ENCODE measurements at places on chromosomes 4 and X.
A peak's percentile ranks its signal among the peaks of the same experiment; 100 is the strongest.

GRCh38 chr4:3291969-3292570 lies 751 bp upstream of the RGS12 start:
- peak; percentile 83 for DNase-seq

GRCh38 chr4:66855956-66856355 lies 689.3 kb downstream of the CENPC start:
- DNase-seq = no peak

DNA sequence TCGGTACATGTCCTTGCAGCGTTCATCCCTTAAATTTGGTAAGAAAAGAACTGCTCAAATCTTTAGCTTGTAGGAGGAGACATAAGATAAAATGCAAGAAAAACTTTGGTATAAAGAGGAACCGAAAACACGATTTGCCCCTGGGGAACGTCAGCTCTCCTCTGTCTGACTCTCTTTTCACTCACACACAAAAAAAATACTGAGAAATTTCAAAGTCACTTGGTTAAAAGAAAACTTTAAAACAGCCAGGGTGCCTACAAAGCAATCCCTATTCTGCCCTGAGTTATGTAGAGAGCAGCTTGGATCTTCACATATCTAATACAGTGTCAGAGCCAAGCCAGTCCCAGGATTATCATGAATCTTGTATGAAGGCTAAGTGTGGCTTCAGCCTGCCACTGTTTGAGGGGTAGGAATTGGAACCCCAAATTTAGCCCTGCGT lies 248.5 kb upstream of the CXXC4 start:
- no peak for DNase-seq

DNA sequence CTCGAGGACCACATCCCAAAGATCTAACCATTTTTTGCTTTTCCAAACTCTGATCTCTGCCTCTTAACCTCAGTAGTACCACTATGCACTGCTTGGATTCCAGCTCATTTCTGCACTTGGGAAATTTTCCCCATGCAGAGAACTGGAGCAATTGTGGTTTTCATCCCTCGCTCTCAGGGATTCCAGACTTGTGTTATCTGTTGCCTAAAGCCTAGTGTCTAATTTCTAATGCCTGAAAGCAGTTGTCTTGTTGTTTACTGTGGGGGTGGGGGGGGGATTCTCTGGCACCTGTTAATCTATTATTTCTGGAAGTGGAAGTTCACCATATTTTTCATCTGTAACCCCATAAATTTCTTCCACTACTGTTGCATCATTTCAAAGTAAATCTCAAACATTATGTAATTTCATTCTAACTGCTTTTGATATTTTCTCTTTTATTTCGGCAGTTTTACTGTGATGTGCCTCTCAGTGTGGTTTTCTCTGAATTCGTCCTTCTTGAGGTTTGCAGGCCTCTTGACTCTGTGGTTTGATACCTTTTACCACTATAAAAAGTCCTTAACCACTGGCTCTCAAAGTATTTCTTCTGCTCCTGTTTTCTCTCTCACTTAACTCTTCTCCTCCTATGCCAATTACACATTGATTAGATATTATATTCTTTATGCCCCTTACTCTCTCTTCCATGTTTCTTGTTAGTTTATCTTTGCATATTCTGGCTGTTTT lies 205.6 kb upstream of the EOLA2 start:
- no peak for DNase-seq

GRCh38 chrX:112008724-112009123 lies 73.9 kb downstream of the TRPC5 start:
- no peak for DNase-seq

DNA sequence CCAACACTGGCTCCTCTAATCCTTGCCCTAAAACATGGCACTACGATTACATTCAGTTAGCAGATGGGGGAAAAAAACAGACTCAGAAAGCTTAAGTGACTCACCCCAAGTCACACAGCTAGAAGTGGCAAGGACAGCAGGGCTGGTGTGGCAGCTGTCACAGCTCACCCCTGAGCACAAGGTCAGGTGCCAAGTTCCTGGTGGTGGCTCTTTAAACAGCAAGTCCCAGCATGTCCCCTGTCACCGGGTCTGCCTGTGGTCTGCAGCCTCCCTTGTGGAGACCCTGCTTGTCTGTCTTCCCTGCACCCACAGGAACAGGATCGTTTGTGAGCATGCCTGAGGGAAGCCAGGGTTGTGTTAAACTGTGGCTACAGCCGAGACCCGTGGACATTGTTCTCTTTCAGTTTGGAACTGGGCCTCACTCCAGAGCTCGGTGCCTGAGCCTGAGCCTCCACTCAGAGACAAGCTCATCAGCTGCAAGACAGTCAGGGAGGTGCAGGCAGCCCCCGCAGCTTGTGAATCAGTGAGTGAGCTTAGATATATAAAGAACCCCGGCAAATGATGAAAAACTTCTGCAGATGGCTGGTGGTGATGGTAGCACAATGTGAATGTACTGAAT lies 260.8 kb downstream of the BCOR start:
- DNase-seq = no peak

DNA sequence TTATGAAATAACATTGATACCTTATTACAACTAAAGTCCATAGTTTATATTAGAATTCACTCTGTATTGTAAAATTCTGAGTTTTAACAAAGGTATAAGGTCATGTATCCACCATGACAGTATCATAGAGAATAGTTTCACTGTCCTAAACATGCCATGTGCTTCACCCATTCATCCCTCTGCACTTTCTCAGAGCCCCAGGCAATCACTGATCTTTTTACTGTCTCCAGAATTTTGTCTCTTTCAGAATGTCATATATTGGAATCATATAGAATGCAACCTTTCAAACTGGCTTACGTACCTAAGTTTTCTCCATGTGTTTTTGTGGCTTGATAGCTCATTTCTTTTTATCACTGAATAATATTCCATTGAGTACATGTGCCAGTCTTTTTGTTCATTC lies 33.9 kb downstream of the SNCA start:
- DNase-seq = no peak
